ENCODE measurements at places on chromosomes 6 and 20.

- DNase-seq: no peak
Measured at GRCh38 chr6:37491171-37491829, 8.4 kb downstream of the CCDC167 start.

DNA sequence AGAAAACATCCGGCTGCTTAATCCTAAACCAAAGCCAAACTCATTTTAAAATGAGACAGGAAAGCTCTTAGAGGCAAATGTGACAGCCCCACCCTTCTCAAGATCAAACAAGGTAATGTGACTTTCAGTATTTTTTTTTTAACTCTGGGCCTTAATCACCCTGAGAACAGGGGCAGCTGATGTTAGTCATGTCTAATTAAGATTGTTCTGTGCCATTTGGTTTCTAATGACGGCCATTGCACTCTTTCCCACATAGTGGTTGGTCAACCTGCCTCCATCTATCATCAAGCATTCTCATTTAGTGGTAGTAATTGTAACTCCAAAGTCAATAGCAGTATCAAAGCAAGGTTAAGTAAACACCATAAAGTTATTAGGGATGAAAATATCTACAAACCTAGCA, 191.6 kb upstream of the EXOC2 start:
- no peak for DNase-seq

DNA sequence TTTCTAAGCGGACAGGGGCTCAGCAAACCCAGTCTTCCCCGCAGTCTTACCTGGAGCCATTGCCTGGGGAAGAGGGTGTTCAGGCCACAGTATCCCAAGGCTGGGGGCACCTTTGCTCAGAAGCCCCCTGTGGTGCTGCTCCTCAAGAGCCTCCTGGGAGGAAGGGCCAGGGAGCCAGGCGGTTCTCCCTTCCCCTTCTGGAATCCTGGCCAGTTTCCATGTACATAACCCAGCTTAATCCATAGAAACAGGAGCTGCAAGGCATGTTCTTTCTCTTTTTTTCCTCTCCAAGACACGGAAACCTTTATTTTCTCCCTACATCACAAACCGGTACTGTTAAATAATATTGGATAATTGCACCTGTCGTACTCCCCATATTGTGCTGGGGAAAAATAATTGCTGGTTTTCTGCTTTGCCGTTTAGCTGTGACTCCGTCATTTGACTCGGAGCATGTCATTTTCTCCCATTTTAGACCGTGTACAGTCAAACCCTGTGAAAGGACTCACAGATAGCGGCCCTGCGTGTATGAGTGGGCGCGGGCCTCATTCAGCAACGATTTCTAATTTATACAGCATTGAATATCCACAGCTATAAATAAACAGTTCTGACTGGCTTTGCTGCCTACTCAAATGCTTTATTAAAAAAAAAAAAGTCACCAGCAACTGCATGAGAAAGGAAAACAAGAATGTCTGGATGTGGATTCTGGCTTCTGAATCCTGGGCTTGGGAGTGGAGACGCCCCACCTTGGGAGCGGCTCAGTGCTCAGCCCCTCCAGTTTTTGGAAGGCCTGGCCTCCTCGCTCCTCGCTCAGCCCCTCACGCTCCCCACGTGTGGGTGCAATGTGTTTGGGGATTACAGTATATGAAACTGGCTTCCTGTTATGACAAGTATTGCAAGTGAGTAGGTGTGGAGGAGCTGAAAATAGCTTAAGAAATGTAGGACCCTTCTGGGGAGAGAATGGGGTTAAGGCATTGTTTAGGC, 67.3 kb downstream of the ADTRP start:
- DNase-seq: no peak

GRCh38 chr6:36358226-36358915, 21.7 kb upstream of the BNIP5 start:
- peak; percentile 73 for DNase-seq

- no peak for DNase-seq
Measured at GRCh38 chr6:157050537-157051265, 272.6 kb downstream of the TMEM242 start.

DNA sequence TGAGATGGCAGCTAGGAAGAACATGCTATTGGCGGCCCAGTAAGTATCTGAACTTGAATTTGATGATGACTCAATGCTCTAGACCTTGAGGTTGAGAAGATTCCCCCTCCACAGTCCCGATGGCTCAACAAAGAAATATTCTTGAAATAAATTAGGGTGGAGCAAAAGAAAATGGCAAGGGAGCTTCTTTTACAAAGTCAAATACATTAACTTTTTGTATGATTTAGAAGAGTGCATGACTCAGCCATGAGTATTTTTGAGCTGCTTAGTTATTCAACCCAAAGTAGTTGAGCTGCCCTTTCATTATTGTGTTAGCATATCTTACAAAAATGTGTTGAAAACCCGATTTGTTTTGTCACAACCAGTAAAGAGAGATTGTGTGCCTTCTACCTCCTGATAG, 7.6 kb downstream of the TFAP2C start:
- DNase-seq: no peak

DNA sequence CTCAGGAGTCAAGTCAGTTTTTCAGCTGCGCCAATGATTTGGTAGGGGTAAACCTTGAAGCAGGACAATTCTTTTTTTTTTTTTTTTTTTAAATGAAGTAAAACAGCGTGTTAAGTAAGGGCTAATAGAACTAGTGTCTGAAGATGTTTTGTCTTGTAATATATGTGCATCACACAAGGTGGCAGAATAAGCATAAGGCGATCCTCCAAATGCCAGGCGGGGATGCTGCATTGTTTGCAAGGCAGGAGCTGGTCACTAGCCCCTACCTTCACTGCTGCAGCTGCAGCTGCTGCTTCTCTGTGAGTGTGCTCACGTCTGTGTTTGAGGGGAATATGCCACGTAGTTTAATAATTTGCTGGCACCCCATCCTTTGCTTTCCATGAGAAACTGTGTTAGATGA, 272.7 kb upstream of the MAP3K7 start:
- DNase-seq: no peak

GRCh38 chr6:12785301-12785700, 68.7 kb downstream of the PHACTR1 start:
- no peak for DNase-seq

- no peak for DNase-seq
Measured at GRCh38 chr6:139497345-139497961, 123.0 kb upstream of the CITED2 start.

- no peak for DNase-seq
Measured at GRCh38 chr20:19968466-19969073, 48.6 kb upstream of the NAA20 start.

GRCh38 chr6:129186988-129187387, 304.1 kb downstream of the LAMA2 start:
- no peak for DNase-seq

DNA sequence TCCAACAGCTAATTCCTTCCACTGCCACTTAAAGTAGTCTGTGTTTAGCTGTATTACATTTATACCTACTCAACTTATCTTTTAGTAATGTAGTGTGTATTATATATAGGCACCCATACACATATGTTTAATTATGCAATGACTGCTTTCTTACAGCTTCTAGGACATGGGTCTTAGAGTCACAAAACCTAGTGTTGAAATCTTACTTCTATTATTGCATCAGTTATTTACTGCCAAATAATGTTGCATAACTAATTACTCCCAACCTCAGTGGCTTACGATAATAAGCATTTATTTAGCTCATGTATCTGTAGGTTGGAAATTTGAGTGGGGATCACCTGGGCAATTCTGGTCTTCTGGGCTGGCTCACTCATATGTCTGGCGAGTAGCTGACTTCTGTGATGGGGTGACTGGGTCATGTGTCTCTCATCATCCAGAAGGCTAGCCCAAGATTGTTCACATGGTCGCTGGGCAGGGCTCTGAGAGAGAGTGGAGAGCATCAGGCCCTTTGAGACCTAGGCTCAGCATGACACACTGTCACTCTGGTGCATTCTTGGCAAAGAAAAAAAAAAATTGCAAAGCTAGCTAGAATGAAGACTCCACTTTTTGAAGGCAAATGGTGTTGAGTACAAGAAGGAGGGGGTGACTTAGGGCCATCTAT, 187.0 kb downstream of the PLCB1 start:
- DNase-seq: no peak

- DNase-seq: no peak
Measured at GRCh38 chr20:15676815-15677214, 896.4 kb downstream of the KIF16B start.

- DNase-seq: no peak
Measured at GRCh38 chr6:118544105-118544504, 4.0 kb upstream of the PLN start.

DNA sequence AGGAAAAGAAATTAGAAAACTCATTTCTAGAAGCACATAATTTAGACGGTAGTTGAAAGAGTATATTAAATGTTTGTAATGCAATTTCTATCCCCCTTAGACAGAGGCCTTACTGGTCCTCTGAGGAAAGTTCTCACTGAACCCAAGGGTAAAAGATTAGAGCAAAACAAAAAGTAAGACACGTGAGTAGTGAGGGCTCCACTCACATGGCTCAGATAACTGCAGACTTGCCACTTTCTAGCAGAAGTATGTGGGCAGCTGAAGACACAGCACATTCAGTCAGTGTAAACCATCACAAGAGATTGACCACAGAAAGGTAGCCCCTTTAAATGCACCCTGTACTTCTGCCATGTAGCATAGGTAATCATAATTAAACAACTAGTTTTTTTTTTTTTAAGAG, 193.8 kb downstream of the BTBD9 start:
- DNase-seq: no peak

DNA sequence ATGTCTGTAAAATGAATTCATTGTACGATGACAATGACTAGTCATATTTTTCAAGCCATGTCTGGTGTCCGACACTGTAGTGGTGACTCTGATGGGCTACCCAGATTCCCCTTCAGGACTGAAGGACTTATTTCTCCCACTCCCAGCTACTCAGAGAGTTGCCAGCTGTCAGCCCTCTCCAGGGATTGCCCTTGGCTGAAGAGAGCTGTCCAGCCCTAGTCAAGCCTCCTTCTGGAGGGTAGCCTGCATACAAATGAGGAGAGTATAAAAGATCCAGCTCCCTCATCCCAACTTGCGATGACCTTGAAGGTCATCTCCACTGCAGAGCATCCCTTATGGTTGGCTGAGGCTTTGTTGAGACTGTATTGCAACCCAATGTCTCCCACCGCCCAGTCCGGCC, 29.9 kb downstream of the JPH2 start:
- DNase-seq: no peak

GRCh38 chr6:4970739-4971395, 33.0 kb downstream of the RPP40 start:
- DNase-seq: no peak

DNA sequence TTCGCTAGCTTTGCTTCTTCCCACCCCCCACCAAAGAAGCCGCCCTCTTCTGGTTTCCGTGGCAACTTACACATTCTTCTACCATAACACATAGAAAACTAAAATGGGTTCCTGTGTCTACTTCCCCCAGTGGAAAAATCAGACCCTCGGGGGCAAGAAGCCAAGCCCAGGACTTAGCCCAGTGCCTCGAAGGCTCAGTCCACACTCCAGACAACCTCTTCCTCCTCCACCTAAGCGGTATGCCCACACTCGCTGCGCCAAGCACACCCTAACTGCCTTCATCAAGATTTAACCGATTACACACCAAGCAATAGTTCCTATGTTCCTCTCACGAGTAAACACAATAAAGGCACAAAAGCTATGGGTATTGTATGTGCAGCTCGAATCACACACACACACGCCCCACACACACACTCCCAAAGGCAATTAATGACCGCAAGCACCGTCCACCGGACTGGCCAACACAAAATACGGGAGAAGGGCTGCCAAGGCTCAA, 537 bp downstream of the PPIL4 start:
- DNase-seq: peak; percentile 11

GRCh38 chr20:38610521-38610920, 8.9 kb downstream of the ARHGAP40 start:
- no peak for DNase-seq

GRCh38 chr20:36439040-36439730, 102.1 kb upstream of the MYL9 start:
- DNase-seq: no peak

DNA sequence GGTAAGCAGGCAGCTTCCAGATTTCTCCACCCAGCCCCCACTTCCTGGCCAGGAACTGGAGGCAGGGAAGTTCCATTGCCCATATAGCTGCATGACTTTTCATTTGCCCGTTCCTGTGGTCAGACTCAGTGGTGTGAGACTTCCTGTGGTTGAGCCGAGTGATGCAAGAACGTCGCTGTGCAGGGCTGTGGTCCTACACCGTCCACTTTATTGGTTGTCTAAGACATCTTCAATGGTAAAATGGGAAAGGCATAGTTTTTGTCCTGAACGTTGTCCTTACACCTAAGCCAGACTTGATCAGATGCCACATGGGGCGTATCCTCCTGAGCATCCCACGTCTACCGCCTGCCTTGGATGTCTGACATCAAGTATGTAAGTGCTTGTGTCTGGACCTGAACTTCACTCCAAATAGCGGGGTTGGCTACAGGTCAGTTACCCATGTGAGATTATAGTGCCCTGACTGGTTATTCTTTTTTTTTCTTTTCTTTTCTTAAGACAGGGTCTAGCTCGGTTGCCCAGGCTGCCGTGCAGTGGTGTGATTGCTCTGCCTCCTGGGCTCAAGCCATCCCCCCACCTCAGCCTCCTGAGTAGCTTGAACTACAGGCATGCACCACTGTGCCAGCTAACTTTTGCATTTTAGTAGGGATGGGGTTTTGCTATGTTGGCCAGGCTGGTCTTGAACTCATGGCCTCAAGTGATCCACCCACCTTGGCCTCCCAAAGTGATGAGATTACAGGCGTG, 25.9 kb upstream of the GTSF1L start:
- no peak for DNase-seq

- no peak for DNase-seq
Measured at GRCh38 chr6:31210741-31211532, 40.5 kb upstream of the POU5F1 start.

GRCh38 chr20:62929051-62929538, 2.8 kb upstream of the DIDO1 start:
- DNase-seq: peak; percentile 21

GRCh38 chr6:153028286-153028685, 25.8 kb upstream of the MTRF1L start:
- DNase-seq: no peak

DNA sequence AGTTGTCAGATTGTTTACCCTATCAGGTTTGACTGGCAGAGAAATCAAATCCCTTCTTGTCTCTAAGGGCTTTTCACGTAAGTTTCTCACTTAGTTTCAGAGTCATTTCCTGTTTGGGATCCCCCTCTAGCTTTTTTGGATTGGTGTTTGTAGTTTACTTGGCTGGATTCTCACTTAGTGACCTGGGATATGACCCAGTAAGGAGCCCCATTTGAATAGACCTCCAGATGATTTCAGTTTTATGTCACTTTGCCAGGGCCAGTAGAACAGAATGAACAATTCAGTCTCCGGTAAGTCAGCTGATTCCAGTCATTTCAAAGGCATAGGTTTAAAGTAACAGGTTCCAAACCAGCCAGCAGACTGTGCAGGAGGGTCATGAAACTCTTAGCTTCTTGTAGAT, 8.2 kb downstream of the FAM135A start:
- DNase-seq: no peak

GRCh38 chr6:165401092-165401491, 91.7 kb upstream of the C6orf118 start:
- no peak for DNase-seq

GRCh38 chr20:47603260-47603659, 101.6 kb downstream of the NCOA3 start:
- DNase-seq: no peak

Data from nucleus accumbens (tissue), 56 donors.